Hematopoietic multipotent progenitor cell treated with erythropoietin and hydrocortisone succinate and interleukin-3 and kit ligand, for 6 days (in vitro differentiated cells): ENCODE measurements at places on chromosomes 12 and 14.

GRCh38 chr12:90390947-90391346, 564.0 kb downstream of the CCER1 start:
- peak; percentile 26 for DNase-seq

DNA sequence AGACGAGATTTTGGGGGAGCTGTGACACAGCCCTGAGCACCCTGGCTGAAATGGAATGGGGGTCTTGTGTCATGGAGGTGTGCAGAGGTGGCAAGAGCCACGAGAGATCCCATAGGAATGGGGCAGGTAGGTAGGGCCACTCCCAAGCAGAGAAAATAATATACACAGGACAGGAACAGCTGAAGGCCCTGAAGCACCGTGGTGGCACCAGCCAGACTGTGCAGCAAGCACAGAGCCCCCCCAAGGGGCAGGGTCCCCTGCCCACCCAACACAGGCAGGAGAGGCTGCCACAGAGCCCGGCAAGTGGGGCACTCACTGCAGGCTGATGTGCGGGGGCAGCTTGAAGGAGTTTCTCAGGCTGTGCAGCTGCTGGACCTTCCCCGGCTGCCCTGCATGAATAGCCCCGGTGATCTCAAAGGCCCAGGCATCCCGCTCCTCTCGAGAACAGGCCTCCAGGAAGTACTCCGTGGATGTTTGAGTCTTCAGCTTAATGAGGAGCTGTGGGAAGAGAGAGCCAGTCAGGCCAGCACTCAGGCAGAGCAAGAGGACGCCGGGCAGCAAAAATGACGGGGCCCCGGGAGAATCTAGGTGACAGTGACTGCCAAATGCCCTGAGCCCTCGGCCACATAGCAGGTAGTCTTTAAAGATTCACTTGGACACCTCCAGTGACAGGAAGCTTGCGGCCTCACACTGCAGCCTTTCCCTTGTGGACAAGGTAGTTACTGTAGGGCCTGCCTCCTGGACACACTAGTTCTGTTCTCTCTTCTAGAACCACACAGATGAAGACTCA, 16.7 kb downstream of the PLEK2 start:
- no peak for DNase-seq

DNA sequence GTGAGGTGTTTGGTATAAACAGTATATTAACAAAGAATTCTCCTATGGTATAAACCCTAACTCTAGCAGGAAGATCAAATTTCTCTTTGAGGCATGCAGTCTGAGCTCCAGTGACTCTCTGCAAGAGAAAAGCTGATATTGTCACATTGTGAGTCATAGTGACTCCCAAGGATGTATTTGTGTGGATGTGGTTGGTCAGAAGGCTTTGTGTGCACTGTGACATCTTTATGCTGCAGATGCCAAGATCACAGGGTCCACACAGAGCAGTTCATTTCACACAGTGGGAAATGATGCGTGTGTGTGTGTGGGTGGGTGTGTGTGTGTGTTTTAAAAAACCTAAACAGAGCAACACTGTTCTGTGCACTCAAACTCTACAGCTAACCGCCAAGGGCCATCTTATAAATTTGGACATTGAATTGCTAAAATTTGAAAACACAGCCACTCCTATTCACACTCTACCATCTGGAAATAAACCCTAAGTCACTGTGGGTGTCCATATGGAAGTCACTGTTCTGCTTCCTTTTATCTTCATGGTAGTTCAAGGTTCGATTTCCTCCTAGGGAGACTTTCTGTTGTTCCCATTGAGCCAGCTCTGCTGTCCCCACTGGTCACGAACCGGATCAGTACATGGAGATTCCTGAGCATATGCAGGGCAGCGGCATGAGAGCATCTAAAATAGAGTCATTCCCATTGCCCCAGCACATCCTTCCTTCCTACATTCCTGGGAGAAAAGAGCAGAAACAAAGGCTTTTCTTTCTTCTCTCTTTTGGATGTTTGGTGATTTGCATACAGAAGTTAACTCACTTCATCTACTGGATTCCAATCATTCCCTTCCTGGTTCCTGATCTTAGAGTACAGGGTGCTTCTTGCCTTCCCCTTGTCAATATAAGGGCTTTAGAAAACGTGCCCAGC, 727.6 kb downstream of the DIO2 start:
- DNase-seq: no peak

- peak; percentile 30 for DNase-seq
These were observed 461 bp downstream of the SLC8A3 start for GRCh38 chr14:70188322-70188658.

DNA sequence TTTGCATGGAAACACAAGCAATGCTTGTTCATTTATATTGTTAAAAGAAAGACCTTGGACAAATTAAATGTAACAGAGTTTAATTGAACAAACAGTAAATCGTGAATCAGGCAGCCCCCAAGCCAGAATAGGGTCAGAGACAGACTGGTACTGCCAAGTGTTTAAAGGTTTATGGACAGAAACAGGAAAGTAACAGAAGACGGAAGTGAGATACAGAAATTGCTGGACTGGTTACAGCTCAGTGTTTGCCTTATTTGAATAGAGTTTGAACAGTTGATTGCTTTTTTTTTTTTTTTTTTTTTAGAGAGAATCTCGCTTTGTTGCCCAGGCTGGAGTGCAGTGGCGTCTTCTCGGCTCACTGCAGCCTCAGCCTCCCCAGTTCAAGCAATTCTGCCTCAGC, 50.3 kb downstream of the DAO start:
- no peak for DNase-seq

- DNase-seq: no peak
These were observed 238.8 kb downstream of the PPFIA2 start for GRCh38 chr12:81520064-81520945.
